Stimulated activated CD4-positive, alpha-beta T cell treated with anti-CD3 and anti-CD28 coated beads, Interleukin-1b, Interleukin-23, amount 100 ng/mL, for 1 hour (primary cell): ENCODE measurements at places on chromosomes 3 and 15.

DNA sequence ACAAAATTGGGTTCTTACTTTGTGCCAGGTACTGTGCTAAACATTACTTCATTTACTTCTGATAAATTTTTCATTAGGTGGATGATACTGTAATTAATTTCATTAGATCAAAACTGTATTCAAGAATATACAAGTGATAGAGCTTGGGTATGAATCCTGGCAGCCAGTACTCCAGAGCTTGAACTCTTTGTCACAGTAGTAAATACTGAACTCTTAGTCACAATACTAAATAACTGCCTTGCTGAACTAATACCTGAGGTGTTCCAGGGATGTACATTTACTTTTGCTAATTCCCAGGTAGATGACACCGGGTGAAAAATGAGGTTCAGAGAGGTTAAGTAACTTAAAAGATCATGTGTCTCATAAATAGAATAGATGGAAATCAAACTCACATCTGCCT, 20.3 kb downstream of the FXR1 start:
- no peak for DNase-seq

DNA sequence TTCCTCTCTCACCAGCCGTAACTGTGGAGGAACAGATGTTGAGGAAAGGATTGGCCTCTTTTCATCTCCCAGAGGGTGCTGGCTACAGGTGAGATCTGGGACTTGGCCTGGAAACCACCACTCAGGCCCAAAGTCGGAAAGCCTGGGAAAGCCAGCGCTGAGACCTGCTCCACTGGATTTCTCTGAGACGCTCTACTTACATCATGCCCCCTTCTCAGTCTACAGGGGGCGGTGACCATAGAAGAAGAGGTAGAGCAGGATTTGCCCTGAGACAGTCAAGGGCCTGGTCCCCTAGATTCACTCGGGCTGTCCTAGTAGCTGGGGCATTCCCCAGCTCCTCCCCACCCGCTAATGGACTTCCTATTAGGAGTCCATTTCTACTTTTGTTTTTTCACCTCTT, 80.9 kb downstream of the C3orf38 start:
- no peak for DNase-seq

GRCh38 chr3:108333961-108334360, 37.6 kb downstream of the HHLA2 start:
- no peak for DNase-seq

DNA sequence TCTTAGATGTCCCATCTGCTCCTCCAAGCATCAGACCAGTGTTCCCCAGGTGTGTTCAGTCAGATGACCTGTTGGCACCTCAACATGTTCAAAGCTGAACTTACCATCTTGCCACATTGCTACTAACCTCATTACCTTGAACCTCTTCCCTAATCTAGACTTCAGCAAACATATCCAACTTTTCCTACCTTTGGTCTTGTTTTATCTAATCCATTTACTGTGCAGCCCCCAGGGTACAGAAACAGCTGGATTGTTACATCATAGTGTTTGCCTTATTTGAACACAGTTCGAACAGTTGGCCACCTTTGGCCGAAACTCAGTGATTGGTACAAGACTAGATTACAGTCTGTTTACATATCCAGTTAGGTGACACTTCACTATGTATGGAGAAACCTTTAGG, 36.1 kb upstream of the MCF2L2 start:
- DNase-seq = no peak

DNA sequence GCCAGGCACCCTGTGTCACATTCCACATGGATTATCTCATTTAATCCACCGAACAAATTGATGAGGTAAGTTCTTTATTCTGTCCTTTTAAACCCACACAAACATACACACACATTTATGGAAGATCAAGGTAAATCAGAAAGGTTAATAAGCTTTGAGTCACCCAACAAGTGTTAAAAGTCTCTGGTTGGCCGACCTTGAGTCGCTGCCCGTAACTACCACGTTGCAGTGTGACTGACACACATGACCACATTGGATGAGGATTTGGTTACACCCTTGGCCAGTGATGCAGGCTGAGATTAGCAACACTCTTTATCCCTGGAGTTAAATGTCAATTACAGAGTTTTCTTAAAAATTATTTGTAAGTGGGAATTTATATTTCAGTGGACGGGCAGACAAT, 19.2 kb downstream of the FOXP1 start:
- no peak for DNase-seq
